ENCODE measurements at places on chromosomes 6 and 20. TPM values are rescaled to one million over a fixed set of nuclear protein-coding genes. Genes with fewer than 3 reads are reported as not detected.

Gene SLC17A4
- 18.6 TPM for polyA plus RNA-seq

Gene BMP5
- polyA plus RNA-seq, result 1.8 TPM

Gene NKX2-4
- not detected for polyA plus RNA-seq

Gene KCNB1
- polyA plus RNA-seq, result 0.38 TPM

Gene MUC21
- polyA plus RNA-seq, result 0.89 TPM

Gene PBOV1
- 0.06 TPM for polyA plus RNA-seq

Gene TFAP2C
- not detected for polyA plus RNA-seq

Gene PNLDC1
- 0.16 TPM for polyA plus RNA-seq

Gene RBM24
- 0.67 TPM for polyA plus RNA-seq

Gene BEND3
- 3.0 TPM for polyA plus RNA-seq

Gene BCKDHB
- 13.4 TPM for polyA plus RNA-seq

Gene HLA-DPB1
- polyA plus RNA-seq, result 14.3 TPM

Gene ENPP4
- 14.4 TPM for polyA plus RNA-seq

Gene GFOD1
- 1.9 TPM for polyA plus RNA-seq

Gene SAMD3
- 3.1 TPM for polyA plus RNA-seq

Gene KCNK16
- polyA plus RNA-seq, result not detected

Gene MYCT1
- 6.1 TPM for polyA plus RNA-seq

Gene CCHCR1
- polyA plus RNA-seq, result 13.2 TPM

Gene GSTA3
- not detected for polyA plus RNA-seq

Gene TINAG
- polyA plus RNA-seq, result 13.6 TPM

Gene FOXA2
- 3.4 TPM for polyA plus RNA-seq

Gene LY6G6F
- not detected for polyA plus RNA-seq

Gene TMEM74B
- 54.6 TPM for polyA plus RNA-seq

Gene SRSF6
- polyA plus RNA-seq, result 204 TPM

Gene FAM83C
- polyA plus RNA-seq, result not detected

Gene EMILIN3
- polyA plus RNA-seq, result 0.54 TPM

Gene BHLHE23
- polyA plus RNA-seq, result not detected

Gene AIF1
- 102 TPM for polyA plus RNA-seq

Gene OR2H1
- not detected for polyA plus RNA-seq

Gene BTN1A1
- not detected for polyA plus RNA-seq

Gene DNAH8
- 0.01 TPM for polyA plus RNA-seq

Gene RIMS4
- 9.3 TPM for polyA plus RNA-seq

Gene PCK1
- 165 TPM for polyA plus RNA-seq

Gene HSF2
- 6.1 TPM for polyA plus RNA-seq

Gene DAAM2
- polyA plus RNA-seq, result 0.89 TPM

Gene RCAN2
- polyA plus RNA-seq, result 3.1 TPM

Gene TDRD6
- 0.49 TPM for polyA plus RNA-seq

Gene ESR1
- polyA plus RNA-seq, result 0.13 TPM

Gene CDSN
- not detected for polyA plus RNA-seq

Gene PGC
- polyA plus RNA-seq, result 51.3 TPM

Gene OXT
- 45.8 TPM for polyA plus RNA-seq

Gene MCHR2
- polyA plus RNA-seq, result not detected

Gene HSPA1L
- polyA plus RNA-seq, result 2.6 TPM

Gene STX7
- 33.8 TPM for polyA plus RNA-seq

Gene HLA-DPA1
- polyA plus RNA-seq, result 86.7 TPM

Gene ME1
- polyA plus RNA-seq, result 16.1 TPM

Gene FAM209B
- polyA plus RNA-seq, result not detected

Gene TNXB
- polyA plus RNA-seq, result 38.7 TPM

Gene SIGLEC1
- polyA plus RNA-seq, result 0.22 TPM

All from small intestine (tissue), 16 donors.